ENCODE measurements at places on chromosomes 3 and 15.

DNA sequence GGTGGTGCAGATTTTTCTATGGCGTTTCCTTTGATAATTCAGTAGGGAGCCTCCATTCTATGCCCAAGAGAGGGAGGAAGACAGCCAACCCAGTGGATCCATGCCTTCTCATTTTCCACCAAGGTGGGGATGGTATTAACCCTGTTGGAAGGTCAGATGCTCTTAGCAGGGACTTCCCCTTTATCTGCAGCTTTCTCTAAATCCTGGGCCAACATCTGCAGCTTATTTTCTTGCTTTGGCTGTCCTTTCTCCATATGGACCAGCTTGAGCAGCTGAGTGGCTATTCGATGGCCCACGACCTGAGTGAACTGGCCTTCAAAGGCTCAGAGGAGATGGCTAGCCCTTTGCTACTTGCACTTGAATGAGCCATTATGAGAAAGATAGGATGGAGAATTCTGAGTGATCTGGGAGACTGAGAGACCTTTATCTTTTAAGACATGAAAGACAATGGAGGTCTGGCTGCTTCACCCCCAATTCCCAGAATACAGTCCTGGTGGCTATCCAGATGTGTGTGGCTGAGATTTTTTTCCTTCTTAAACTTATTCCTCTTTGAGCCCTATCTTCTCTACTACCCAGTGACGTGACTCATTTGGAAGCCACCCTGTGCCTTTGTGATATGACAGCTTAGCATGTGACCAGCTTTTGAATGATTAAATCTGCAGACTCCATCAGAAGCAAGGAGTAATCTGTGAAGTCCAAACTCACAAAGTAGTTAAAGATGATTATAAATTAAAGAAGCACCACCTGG, 39.6 kb upstream of the TRAK1 start:
- no peak for DNase-seq

DNA sequence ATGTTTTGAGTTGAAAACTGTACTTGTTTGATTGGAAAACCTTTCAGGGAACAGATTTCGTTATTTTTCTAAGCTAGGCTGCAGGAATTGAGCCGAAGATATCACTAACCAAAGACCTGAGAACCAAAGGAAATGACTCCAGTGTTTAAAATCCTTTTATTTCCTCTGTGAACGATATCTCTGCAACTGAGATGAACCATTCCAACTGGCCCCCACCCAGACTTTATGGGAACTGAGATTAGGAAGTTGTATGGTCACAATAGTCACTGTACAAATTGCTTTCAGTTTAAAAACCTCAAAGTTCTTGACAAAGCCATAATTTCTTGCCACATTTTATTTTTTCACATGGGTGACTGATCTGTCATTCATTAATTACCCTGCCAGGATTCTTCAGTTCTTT, 232.4 kb downstream of the RBMS3 start:
- no peak for DNase-seq

GRCh38 chr15:71278989-71279756, 163.9 kb downstream of the THSD4 start:
- DNase-seq: peak; percentile 94

DNA sequence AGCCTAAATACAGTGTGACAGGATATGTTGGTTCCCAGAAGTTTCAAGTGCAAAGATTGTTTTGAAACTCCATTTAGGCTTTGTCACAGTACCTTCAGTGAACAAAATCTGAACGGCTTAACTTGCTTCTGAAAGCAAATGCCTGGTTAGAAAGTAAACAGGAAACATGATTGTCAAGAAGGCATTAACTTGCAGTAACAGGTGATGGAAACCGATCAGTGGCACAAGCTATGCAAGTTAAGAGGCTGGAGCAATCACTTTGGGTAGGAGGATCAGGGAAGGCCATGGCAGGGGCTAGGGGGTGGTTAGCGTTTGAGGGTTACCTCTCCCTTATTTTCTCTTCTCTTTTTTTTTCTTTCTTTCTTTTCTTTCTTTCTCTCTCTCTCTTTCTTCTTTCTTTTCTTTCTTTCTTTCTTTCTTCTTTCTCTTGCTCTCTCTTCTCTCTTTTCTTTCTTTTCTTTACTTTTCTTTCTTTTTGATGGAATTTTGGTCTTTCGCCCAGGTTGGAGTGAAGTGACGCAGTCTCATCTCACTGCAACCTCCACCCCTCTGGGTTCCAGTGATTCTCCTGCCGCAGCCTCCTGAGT, 2.4 kb downstream of the HYKK start:
- no peak for DNase-seq

GRCh38 chr3:11588338-11588737, 55.4 kb downstream of the VGLL4 start:
- DNase-seq: no peak

DNA sequence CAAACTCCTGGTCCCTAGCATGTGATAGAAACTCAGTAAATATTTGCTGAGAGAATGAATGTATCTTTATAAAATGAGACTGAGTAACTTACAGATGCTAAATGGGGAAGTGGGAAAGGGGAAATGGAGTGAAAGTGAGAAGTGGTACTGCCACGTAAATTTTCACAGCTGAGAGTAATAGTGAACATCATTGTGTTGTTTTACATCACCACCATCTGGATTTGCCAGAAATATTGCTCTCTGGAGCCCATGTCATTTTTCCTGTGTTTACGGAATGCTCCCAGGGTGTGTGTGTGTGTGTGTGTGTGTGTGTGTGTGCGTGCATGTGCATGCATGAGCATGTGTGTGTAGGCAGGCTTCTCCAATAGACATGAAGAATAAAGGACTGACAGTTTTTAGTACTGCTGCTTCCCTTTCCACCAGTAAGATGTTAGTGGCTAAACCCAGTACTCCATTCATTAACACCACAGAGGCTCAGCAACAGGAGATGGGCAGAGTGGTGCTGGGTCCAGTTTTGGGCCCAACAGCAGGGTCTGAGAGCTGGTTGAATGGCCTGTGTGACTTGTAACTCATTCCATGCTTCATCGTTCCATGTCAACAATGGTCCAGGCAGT, 57.3 kb downstream of the DIPK2A start:
- no peak for DNase-seq

GRCh38 chr3:181912384-181912783, 200.7 kb downstream of the SOX2 start:
- DNase-seq: no peak

DNA sequence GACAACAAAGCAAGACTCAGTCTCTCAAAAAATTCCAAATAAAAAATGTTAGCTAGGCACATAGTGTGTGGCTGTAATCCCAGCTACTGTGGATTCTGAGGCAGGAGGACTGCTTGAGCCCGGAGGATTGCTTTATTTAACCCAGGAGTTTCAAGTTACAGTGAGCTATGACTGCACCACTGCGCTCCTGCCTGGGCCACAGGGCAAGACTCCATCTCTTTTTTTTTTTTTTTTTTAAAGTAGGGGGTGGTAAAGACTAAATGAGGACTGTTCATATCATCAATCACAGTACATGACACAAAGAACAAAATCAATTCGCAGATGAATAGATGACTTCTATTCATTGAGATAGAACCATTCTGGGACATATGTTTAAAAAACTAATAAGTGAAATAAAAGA, 48.1 kb downstream of the ACAP2 start:
- DNase-seq: no peak

DNA sequence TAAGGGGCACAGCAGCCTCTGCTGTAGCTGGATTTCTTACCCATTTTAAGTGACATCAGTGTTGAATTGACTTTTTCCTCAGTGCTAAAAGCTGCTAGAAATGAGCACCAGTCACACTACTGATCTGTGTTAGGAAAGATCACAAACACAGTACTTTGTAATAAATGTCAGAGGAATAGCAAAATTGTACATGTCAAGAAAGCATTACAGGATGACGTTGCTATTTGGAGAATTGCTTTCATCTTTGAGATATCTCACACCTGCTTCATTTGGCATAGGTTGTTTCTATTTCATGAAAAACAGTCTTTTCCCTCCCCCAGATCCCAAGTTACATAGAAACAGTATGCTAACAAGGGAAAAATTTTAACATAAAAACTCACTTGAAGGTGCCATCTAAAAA, 77.8 kb downstream of the SLC25A26 start:
- DNase-seq: no peak

GRCh38 chr3:127287840-127288239, at the start of gene PRR20G:
PRR20G (minus strand) TSS chr3:127288046; CDS start chr3:127287365, 681 bp downstream.
- DNase-seq: no peak

- no peak for DNase-seq
Observed at GRCh38 chr3:87798567-87798947, 260.2 kb downstream of the CGGBP1 start.

DNA sequence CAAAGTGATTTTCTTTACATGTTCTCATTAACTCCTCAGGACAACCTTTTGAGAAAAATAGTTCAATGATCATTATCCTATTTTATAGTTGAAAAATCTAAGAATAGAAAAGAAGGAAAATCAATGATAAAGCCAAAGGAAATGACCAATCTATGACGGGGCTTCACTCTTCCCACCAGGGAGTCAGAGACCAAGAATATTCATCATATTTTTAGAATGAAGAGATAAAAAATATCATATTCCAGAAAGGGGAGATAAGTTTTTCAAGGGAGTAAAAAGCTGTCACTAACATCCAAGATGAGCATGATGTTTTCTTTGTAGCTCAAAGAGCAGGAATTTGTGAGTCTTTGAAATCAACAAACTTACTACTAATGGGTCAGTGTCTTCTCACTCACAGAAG, 71.5 kb upstream of the LPP start:
- DNase-seq: no peak

- DNase-seq: no peak
Observed at GRCh38 chr15:66278671-66279070, 14.7 kb upstream of the DIS3L start.

GRCh38 chr15:58398643-58399042, 33.1 kb upstream of the LIPC start:
- no peak for DNase-seq
